ENCODE measurements at places on chromosomes 4 and X.

DNA sequence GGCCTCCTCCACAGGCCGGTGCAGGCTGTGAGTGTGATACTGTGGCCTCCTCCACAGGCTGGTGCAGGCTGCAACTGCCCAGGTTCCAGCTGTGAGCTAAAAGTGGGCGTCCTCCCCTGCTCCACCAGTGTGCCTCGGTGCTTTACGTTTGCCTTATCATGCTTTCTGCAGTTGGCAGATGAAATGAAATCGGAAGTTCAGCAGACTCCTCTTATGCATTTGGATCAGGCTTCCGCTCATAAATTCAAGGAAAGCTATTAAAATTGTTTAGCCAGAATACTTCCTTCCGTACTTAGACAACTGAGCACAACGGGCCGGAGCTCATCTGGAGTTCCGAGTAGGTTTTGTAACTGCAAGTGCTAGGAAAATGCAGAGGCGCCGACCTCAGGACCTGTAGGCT lies 12.0 kb downstream of the CYP4V2 start:
- no peak for DNase-seq

DNA sequence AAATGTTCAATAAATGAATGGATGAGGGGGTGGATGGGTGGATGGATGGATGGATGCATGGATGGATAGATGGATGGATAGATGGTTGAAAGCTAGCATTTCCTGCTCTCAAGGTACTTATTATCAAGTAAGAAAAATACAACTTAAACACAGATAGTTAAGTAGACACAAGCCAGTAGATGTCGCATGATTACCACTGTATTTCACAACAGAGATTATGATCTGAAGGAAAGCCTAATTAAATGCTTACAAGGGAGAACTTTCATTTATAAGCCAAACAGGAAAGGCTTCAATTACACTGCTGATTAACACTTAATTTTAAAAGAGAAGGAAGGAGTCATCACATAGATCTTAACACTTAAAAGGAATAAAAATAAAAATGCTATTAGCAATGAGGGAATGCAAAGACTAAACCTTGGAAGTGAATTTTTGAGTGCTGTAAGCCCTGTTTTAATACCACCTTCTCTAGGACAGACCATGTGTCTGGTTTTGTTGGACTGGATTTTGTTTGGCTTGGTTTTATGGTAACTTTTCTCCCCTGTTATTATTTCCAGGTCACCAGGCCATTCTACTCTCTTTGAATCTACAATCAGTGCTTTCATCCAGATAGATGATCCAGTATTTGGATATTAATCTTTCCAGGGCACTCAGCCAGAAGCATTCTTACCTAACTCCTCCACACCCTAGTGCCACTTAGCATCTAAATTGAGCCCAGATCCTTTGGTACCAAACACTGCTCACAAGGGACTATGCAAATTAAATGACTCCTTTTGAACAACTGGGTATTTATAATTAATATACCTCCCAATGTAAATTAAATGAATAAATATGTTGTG lies 75.5 kb upstream of the SLC39A8 start:
- DNase-seq, result no peak

DNA sequence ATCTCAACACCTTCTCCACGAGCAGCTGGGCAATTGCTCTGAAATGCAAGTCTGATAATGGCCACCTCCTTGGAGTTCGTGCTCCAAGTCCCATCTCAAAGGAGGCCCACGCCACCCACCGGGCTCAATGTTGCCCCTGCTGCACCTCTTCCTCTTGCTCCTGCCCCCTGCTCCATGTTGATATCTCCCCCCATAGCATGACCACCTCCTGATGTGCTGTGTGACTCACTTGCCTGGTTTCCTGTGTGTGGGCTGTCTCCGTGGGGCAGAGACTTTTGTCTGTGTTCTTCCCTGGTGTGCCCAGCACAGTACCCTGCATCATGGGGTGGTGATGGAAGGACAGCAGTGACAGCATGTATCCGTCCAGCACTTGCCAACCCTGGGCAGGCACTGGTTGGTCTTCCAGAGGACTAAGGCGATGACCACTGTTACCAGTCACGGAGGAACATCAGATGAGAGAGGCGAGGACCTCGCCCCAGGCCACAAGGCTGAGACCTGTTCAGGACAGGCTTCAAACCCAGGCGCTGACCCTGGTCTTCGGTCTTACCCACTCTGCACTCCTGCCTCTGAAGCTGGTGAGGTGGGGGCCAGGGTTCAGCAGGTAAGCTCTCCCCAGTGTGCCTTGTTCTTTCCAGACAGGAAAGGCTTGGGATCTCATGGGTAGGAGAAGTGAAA lies 104.6 kb upstream of the LRPAP1 start:
- no peak for DNase-seq

GRCh38 chr4:79227860-79228259 lies 98.0 kb downstream of the NAA11 start:
- no peak for DNase-seq

DNA sequence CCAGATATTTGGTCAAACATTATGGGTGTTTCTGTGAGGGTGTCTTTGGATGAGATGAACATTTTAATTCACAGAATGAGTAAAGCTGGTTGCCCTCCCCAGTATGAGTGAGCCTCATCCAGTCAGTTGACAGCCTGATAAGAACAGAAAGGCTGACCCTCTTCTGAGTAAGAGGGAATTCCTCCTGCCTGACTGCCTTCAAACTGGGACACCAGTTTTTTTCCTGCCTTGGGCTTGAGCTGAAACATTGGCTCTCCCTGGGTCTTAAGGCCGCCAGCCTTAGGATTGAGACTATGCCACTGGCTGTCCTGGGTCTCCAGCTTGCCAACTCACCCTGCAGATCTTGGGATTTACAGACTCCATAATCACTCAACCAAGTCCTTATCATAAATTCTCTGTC lies 14.5 kb upstream of the MAML3 start:
- no peak for DNase-seq

- DNase-seq, result no peak
Measured at GRCh38 chrX:135425026-135425965, 3.6 kb downstream of the SMIM10L2A start.

DNA sequence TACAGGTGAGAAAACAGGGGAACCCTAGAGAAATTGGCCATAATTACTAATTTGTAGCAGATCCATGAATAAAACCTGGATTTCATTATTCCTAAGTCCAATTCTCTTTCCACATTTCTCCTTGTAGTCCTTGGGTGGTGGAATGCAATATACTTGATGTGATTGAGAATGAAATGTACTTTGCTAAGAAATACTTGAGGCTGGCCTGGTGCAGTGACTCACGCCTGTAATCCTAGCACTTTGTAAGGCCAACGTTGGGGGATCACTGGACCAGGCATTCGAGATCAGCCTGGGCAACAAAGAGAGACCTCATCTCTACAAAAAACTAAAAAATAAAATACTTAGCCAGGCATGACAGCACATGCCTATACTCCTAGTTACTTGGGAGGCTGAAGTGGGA lies 15.9 kb downstream of the TMEM184C start:
- no peak for DNase-seq

DNA sequence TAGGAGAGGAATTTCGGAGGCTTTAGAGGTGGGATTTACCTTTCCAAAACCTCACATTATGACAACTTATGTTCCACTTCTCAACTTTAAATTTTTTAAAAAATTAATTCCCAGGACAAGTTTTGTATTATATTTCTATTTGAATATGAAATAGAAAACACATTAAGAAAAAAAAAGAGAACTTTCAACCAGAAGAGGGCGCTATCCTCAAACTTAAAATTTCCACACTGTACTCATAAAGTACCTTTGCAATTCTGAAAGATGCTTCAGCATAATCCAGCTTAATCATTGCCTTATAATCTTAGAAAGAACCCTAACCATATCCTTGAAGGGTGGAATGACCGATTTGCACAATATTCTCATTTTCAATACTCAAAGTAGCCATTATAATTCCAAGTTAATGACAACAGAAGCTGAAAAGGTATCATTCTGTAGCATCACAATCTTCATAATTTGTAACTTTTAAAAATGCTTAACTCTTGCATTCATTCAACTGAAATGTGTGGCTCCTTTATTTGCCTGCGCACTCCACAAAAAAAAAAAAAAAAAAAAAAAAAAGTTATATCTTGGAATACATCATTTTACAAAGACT lies 158.0 kb downstream of the KCNIP4 start:
- DNase-seq, result no peak

DNA sequence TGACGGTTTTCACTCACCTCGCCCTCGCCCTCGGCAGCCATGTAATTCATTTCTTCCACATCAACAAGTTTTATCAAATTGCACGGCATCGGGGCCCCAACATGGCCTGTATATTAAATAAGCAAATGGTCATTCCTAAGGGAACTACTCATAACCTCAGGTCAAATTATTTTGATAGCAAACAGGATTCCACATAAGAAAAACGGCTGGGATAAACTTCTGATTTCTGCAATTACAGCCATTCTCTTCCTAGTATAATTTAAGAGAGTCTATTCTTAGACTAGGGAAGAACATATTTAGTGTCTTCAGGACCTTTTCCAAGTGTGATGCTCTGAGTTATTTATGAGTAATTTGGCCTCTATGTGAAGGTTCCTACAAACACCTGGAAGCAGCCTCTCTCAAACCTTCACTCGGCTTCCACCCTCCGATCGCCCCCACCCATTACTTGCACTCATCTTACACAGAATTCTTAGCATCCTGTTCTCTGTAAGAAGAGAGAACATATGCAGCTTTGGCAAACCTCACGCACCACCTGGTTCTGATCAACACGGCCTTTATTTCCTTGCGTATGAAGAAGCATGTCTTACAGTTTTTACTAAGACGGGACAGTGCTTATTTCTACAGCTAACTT lies 29.4 kb upstream of the CENPU start:
- no peak for DNase-seq

DNA sequence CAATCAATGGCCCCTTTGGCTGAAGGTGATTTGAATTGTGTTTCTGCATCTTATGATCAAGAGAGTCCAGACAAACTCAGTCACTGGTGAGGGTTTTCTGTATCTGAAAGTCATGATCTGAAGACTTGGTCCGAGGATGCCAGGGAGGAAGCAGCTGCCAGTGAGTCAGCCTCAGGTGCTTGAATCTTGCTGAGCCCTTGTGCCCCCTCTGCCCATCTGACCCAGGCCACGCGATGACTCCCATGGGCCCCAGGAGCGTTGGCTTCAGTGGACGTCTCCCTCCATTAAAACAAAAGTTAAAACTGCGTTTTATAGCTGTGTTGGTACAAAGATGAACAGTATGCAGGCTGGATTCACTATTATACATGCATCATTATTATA lies 62.0 kb downstream of the HTRA3 start:
- DNase-seq, result no peak

DNA sequence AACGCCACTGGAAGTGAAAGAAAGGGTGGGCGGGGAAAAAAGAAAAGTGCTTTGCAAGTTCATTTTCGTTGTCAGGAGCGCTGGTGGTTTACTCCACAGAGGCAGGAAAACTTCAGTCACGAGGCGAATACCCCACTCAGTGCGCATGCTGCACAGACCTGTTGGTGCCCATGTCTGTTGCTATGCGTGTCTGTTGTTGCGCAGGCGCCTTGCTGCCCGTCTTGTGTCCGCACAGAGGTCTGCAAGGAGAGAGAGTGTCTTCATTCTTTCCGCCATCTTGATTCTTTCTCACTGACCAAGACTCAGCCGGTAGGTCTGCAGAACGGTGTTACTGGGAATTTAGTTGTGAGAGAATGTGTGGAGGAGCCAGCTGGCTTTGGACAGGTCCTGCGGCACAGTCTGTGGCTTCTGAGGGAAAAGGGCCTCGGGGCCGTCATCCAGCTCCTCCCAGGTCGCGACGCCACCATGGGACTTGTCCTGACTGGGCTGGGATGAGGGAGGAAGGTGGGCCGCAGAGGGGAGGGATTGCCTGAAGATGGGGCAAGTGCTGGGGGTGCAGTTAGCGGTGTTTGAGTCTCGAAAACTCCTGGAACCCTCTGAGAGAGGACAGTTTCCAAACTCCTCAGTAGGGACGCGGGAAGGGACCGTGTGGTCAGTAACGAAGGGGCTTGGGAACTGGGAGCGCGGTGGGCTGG lies at the start of gene PAGE2:
Gene PAGE2 (plus strand): TSS at position 224 of the 695 bp plus-strand sequence. CDS start 1,003 bp downstream, outside the sequence.
- DNase-seq, result no peak

- no peak for DNase-seq
Measured at GRCh38 chr4:173231916-173232315, 63.3 kb downstream of the GALNT7 start.

GRCh38 chr4:121950212-121950679 lies 1.6 kb downstream of the TRPC3 start:
- peak; percentile 51 for DNase-seq

DNA sequence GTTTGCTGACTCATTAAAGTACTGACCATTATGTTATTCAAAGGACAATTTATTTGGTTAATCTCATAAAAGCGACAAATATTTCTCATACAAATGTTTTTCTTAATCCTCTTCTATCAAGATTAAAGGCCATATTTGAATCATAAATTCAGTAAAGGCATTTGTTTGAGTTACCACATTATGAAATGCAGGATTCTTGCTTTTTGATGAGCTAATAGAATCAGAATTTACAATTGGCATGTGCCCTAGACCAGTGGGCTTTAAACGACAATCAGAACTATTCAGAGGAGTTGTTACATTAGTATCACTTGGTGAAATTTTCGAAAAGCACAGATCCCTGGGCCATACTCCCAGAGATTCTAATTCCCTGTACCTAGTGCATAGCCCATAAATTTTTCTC lies 55.3 kb downstream of the KLHL4 start:
- DNase-seq, result no peak

DNA sequence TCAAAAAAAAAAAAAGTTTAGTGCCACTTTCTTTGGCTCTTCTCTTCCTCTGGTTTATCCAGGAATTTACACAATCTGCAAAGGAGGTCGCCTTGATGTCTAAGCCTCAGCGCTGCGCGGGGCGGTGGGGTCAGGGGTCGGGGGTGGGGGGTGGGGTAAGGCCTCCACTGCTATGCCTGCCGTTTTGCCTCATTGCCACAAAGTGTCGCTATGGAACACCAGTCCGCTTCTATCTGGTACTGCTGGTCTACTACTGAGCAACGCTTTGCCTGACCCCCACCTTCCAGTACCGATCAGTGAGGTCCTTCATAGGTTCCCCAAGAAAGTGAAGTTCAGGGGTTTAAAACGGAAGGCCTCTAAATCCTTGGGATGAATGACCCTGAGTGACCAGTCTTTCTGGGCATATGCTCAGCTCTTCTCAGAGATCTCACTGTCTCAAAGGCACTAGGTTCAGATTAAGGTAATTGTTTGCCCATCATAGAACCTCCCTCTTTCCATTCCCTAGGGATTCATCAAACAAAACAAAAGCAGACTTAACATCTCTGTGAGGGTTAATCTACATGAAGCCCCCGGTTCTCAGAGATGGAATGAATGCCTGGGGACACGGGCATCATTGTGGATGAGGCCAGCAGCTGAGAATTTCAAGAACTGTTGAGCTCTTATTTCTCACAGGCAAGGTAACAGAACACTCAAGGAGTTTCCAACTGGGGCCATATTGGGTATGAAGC lies 16.9 kb upstream of the TSR2 start:
- no peak for DNase-seq

DNA sequence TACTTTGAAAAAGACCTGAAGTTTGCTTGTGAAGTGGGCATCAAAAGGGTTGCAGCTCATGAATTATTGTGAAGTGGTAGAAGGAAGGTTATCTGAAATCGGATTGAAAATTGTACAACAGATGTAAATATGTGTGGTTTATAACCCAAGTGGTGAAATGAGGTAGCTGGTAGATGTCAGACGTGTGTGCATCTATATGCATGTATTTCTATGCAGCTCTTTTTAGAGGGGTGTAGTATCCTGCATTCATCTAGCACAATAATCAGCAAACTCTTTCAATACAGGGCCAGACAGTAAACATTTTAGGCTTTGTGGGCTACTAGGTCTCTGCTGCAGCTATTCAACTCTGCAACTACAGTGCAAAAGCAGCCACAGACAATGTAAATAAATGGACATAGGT lies 9.4 kb downstream of the ATRX start:
- DNase-seq, result no peak
